ENCODE measurements at places on chromosomes 1 and 21.

GRCh38 chr1:14240265-14240664, 358.2 kb upstream of the KAZN start:
- DNase-seq = no peak

GRCh38 chr21:39840373-39841097, 26.7 kb upstream of the PCP4 start:
- DNase-seq = no peak

DNA sequence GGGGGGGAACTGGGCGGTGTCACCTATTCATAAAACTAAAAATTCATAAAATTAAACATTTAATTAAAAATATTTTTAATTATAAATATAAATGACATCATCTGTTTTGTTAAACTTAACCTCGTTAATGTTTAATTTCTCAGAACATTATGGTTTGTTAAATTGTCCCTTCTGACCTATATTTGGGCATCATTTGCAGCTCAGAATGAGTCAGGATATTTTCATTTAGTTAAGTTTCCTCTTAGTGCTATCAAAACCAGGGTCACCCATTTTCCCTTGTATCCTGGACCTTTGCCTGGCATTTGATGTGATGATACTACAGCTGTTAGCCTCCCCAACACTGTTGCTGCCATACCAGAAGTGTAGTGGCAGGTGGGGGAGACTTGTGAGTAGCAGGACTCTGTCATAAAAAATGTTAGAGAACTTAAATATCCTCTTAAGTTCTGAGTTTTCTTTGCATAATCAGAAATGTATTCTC, 30.3 kb downstream of the TSNAX start:
- no peak for DNase-seq

- no peak for DNase-seq
Observed at GRCh38 chr1:27690183-27690582, 18.2 kb upstream of the IFI6 start.

GRCh38 chr1:119372503-119373086, 4.0 kb downstream of the HAO2 start:
- peak; percentile 65 for DNase-seq

- DNase-seq = peak; percentile 88
Observed at GRCh38 chr1:154221278-154222001, 685 bp downstream of the UBAP2L start.

All from choroid plexus epithelial cell (primary cell).